Glomerular endothelial cell (primary cell): ENCODE measurements at places on chromosomes 16 and 17.

DNA sequence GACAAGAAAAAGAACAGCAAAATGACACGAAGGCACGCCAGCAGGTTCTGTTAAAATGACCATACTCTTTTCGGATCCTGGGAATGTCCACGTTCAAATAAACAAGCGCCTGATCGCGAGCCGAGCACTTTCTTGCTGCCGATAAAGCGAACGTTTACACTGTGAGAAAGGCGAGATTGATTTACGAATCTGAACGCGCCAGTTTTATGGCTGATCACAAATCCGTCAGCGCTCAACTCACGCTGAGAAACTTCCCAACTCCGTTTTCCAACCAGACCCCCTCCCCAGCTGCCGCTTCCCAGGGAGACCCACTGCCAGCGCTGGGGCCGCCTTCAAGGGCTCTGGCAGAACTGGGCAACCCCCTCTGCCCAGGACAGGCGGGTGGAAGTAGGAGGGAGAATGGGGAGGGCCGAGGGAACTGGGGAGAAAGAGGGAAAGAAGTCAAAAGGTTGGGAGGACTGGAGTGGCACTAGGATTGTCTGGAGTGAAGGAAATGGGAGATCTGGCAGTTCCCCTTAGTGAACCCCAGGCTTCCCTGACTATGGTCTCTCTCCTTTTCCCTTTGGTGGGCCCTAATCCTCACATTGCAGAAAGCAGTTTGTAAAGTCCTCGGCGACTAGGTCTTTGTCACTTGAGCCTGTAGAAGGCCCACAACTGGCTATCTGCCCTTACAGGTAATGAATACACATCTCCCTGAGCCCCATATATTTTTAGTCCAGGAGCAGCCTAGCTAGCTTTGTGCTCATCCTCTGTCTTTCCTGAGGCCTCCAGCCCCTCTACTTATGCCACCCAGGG is 6.9 kb downstream of the HOXB4 start:
- DNase-seq = no peak

DNA sequence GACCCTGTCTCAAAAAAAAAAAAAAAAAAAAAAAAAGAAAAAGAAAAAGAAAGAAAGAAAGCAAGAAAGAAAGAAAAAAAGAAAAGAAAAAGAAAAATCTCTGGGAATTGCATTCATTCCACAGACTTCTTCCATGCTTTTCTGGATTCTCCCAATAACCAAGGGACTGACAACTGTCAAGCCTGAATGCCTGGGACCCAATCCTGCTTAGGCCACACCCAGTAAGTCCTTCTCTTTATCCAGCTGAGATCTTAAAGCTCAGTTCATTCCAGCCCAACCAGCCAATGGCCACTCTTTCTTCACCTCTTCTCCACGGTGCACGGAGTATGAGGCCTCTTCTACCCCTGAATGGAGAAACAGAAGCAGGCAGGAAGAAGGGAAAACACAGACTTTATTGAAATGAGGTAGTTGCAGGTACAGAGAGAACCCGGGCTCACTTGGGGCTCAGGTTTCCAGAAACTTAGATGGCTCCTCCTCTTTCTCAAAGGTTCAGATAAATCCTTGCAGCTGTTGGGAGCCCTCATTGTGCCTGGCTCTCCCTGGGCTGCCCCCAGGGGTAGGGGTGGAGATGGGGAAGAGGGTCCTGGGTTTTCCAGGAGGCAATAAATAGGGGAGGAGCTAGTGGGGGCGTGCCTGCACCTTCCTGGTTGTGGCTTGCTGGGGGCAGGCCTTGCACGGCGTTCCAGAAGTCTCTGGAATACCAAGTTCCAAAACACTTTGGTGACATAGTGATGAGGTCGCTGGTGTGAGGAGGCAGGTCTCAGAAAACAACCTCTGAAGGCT is 2.5 kb downstream of the HOXB1 start:
- no peak for DNase-seq

DNA sequence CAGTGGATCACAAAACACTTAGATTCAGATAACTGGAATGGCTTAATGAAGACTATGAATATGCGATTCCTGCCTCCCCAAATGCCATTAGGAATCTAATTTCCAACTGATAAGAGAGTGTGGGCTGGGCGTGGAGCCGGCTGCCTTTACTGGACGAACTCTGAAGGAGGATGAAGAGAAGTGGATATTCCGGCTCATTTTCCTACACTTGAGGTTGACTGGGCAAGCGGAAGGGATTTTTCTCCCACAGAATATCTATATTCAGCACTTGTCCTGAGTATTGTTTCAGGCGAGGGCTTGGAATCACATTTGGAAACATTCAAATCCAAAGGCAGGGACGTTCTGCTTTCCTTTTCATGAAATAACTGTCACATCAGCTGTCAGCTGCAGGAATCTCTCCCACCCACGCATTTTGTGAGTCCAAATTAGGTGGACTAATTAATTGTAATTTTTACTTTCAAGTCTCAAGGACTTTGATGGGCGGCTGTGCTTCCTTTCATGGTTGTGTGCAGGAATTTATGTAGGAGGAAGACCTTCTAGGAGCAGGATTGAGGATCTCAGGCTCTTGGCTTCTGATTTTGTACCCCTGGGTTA is 138.5 kb downstream of the PITPNC1 start:
- DNase-seq = no peak

- no peak for DNase-seq
Observed at GRCh38 chr17:17807440-17807839, 29.3 kb downstream of the SREBF1 start.

GRCh38 chr17:73400915-73401545 is 89.2 kb upstream of the CDC42EP4 start:
- DNase-seq = no peak

GRCh38 chr16:56245197-56245596 is 53.9 kb downstream of the GNAO1 start:
- DNase-seq = no peak

DNA sequence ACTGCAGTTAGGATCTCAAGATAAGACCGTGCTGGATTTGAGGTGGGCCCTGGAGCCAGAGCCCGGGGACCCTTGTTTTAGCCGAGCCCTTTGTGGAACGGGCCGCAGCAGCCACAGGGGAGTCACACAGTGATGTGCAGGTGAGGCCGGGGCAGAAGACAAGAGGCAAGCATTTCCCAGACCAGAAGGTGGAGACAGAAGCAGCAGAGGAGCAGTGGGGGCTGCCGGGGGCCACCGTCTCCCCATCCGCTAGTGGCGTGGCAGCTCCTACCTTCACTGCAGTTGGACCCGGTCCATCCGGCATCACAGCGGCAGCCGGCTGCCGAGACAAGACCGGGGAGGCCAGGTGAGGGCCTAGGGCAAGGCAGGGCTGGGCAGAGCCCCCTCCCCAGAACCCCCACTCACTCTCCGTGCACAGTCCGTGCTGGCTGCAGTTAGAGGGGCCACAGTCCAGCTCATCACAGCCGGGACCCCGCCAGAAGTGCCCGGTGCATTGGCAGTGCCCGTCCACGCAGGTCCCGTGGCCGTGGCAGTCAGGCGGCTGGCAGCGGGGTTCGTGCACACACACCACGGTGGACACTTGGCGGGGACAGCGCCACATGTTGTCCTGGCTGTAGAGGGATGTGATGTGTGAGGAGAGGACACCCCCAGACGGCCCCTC is 6.0 kb downstream of the NAGPA start:
- DNase-seq = no peak

GRCh38 chr16:3879258-3879886 is 1.1 kb downstream of the CREBBP start:
- no peak for DNase-seq

- DNase-seq = no peak
Observed at GRCh38 chr17:13365331-13365730, 236.4 kb downstream of the HS3ST3A1 start.

DNA sequence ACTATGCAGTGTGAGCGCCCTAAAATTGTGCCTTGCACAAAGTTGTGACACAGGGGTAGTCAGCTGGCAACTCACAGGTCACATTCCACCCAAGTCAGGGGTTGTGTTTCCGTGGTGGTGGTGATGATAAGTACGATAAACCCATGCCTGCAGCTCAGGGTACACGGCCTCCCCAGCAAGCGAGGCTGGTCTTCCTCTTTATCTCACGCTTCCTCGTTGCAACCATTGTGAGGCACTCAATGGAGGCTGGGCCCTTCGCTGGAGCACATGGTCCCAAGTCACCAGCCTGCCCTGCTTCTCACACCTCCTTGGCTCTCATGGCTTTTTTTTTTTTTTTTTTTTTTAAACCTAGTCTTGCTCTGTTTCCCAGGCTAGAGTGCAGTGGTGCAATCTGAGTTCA is 307.5 kb downstream of the CPPED1 start:
- no peak for DNase-seq

DNA sequence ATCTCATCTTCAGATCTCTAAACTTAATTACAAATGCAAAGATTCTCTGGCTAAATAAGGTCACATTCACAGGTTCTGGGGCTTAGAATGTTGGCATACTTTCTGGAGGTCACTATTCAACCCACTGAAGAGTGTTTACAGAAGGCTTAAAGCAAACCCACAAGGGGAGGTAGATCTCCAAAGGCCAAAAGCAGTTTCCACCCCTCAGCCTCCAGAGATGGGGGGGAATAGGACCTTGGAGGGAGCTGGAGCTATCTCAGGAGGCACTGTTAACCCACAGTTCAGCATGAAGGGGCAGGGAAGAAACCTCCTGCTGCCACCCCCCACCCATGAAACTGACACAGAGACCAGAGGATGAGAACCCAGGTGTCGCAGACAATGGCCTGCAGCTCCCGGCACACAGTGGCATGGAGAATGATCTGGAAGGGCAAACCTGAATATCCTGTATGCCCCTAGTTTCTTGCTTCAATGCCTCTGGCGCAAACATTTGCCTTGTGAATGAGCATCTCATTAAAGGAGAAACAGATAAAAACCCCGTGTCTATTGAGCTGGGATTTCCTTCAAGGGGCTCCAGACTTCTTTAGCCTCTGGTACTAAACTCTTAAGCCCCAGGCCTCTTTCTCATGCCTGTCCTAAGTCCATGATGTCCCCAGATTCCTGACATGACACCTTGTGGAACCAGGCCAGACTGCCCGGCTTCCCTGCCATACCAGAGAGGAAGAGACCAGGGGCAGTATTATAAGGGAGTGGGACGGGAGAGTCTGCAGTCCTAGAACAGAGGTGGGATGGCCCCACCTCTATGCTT is 103.1 kb upstream of the CDH5 start:
- no peak for DNase-seq

DNA sequence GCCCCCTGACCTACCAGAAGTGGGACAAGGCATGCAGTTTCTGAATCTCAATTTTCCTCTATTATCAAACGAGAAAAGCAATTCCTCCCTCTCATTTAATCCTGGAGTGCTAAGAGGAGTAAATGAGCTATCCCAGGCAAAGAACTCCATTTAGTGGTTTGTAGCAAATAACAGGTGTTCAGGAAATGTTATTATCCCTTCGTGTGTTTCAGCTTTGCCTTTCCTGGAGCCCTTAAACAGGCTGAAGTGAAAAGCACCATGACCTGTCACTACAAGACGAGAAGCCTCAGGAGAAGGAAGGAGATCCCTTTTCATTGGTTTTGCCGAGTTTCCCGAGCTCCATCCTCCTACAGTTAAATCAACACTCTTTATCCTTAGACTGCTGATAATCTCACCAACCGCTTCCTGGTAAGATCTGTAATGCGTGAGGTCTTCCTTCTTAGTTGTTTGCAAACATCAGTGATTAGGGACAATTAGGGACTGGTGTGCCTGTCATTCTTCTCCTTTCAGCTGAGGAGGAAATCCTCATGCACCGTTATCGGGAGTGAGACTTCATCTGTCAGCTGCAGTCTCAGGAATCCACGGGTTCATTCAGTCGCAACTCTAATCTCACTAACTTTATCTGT is 30.8 kb upstream of the MYOCD start:
- no peak for DNase-seq

GRCh38 chr16:50653633-50654519 is 27.2 kb downstream of the SNX20 start:
- no peak for DNase-seq

DNA sequence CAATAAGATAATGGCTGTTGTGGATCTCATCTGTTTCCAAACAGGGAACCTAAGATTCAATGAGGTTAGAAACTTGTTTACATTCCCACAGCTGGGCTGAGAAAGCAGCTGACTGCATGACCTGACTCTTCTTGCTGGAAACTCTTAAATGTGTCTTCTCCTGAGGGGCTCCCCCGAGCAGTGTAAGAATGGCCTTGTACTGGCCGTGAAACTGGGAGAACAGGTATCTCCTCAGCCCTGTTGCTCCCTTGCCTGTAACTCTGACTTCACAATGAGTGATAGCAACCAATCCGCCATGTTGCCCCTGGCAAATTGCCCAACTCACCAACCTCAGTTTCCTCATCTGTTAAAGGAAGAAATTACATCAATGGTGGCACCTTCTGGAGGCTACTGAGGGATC is 59.1 kb upstream of the CCL2 start:
- no peak for DNase-seq

- DNase-seq = no peak
Observed at GRCh38 chr17:18985475-18985874, 19.1 kb downstream of the FAM83G start.

DNA sequence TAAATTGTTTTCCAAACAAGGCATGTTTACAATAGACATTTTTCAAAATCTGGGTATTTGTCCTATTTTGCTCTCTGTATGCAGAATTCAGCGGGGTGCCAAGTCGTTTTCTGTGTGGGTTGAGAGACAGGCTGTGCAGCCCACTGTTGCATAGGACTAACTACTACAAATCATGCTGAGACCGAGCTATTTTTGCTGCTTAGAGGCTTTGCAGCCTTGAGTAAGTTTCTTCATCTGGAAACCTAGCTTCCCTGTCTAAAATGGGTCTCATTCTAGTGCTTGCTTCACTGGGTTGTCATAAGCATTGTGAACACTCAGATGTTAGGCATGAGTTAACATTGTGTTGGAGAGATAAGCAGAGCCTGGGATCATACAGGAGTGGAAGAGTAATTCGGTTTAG is 1.3 kb downstream of the PRPSAP2 start:
- DNase-seq = no peak

DNA sequence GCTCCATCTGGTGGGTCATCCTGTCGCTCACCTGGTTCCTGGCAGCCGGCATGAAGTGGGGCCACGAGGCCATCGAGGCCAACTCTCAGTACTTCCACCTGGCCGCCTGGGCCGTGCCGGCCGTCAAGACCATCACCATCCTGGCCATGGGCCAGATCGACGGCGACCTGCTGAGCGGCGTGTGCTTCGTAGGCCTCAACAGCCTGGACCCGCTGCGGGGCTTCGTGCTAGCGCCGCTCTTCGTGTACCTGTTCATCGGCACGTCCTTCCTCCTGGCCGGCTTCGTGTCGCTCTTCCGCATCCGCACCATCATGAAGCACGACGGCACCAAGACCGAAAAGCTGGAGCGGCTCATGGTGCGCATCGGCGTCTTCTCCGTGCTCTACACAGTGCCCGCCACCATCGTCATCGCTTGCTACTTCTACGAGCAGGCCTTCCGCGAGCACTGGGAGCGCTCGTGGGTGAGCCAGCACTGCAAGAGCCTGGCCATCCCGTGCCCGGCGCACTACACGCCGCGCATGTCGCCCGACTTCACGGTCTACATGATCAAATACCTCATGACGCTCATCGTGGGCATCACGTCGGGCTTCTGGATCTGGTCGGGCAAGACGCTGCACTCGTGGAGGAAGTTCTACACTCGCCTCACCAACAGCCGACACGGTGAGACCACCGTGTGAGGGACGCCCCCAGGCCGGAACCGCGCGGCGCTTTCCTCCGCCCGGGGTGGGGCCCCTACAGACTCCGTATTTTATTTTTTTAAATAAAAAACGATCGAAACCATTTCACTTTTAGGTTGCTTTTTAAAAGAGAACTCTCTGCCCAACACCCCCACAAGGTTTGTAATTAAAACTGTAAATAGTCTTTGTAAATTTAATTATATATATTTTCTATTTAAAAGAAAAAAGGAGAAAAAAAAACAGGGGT is 1.7 kb downstream of the FZD2 start:
- DNase-seq = no peak
